ENCODE measurements at places on chromosomes 3 and 15.

DNA sequence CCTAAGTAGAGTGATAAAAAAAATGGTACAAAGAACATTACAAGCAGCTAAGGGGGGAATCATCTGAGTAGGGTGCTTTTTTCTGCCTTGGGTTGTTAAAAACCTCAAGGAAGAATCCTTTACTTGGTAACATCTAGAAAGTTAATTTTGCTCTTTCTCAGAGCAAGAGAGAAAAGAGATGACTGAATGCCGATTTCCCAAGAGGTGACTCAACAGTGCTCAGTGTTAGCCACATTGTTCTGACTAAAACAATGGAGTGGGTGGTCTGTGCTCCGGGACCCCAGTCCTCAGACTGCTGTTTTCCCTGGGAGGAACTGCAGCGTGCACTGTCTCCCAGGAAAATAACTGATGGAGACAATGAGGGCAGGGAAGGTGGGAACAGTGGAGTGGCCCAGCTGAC is 41.1 kb upstream of the RASGRP1 start:
- no peak for DNase-seq

DNA sequence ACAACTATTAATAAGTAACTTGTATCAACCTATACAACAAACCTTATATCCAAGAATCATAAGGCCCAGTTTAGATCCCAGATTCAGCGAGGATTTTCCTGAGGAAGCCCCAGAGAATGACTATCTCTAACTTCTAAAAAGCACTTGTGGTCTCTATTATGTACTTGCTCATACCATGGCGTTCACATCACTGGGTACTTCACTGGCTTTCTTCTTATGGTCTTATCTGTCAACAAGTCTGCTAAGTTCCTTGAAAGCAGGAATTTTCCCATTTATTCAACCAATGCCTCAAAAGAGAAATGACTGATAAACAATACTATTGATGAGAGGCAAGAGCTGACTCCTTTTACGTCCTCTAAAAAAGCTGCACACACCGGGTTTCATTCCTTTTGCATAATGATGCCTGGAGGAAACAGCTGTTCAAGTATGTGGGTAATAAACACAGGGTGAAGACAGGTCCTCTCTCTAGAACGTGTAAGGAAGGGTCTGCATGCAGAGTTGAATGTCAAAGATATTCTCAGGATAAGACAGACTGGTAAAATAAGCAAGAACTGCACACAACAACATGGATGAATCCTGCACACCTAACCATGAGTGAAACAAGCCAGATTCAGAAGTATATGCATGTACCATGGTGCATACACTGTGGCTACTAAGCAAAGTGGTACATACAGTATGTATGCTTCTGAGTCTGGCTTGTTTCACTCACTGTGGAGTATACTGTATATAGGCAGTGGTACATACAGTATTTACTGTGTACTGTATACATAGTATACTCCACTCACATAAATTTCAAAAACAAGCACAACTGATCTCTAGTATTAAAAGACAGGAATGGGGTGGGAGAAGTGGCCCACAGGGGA is 408.7 kb downstream of the SHQ1 start:
- DNase-seq, result no peak

GRCh38 chr3:12405432-12406272 is 78.6 kb upstream of the TSEN2 start:
- peak; percentile 95 for DNase-seq

DNA sequence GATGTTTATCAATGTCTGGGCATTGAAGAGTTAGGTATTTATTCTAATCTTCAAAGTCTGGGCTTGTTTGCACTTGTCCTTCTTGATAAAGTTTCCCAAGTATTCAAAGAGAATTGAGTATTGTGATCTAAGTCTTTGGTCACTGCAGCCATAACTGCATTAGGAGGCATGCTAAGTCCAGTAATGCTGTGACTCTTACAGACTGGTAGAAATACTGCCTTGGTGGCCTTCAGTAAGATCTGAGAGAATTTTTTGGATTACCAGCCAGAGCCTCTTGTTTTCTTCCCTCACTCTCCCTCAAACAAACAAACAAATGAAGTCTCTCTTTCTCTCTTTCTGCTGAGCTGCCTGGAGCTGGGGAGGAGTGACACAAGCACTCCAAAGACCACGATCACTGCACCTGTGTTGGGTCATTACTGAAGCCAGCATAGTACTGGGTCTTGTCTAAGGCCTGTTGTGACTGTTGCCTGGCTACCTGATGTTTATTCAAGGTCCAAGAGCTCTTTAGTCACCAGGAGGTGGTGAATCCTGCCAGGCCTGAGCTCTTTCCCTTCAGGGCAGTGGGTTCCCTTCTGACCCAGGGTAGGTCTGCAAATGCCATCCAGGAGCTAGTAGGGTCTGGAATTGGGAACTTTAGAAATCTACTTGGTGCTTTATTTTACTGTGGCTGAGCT is 14.8 kb upstream of the RBP2 start:
- peak; percentile 7 for DNase-seq

DNA sequence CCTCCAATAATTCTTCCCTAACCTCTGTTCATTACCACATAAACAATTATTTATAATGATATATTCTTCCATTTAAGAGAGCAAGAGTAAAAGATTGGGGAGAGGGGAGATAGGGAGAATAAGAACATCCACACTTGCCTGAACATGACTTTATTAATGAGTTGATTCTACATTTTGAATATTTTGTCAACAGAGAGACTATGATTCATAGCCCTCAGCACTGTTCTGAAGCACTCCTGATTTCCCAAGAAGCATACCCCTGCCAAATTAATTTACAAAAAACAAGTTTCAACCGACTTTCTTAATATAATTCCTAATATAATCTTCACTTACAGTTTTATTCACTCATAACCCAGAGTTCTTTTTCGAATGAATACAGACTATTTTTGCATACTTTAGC is 828.8 kb downstream of the ROBO2 start:
- peak; percentile 51 for DNase-seq

GRCh38 chr3:169541528-169541927 is 122.0 kb downstream of the MECOM start:
- DNase-seq, result no peak

DNA sequence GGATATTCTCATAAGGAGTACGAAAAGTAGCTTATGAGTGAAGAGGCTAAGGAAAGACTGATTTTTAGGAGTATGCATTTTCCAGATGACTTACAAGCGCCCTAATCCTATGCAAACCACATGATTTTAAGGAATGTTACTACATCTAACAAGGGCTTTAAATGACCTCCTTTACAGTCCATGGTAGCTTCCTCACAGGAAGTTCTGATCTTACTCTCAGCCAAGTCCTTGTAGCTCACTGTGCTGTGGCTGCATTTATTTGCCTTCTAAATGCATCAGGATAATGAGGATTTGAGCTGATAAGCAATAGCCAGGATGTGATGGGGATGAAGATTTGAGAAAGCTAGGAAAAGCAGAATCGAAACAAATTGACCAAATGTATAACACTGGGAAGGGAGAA is 896.0 kb downstream of the MCTP2 start:
- DNase-seq, result no peak

DNA sequence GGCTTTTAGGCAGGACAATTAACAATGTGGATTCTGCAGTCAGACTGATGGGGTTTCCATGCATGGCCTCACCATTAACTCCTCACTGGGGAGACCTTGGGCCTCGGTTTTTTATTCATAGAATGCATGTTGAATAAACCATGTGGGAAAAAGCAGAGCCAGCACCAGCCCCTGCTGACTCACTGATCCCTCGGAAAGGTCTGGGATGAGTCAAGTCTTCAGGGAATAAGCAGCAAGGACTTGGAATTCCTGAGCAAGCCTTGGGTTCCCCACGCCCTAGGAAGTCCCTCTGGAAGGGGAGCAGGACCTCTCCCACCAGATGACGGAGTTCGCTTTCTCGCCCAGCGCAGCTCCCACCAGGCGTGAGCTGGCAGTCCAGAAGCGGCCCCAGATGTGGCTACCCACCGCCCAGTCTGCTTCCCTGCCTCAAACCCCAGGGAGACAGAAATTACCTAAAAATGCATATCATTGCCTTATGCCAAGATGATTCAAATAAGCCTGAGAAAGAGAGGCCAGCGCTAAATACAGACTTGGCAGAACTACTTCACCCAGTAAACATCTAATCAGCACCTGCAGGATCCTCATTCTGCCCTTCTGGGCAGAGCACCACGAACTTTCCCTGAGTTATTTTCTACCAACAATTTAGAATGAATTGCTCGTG is 45.4 kb downstream of the BTD start:
- peak; percentile 97 for DNase-seq

- no peak for DNase-seq
Measured at GRCh38 chr15:28017423-28017924, 81.6 kb downstream of the OCA2 start.

- DNase-seq, result no peak
Measured at GRCh38 chr3:25040748-25041147, 387.3 kb upstream of the RARB start.

GRCh38 chr3:190495796-190496195 is 18.1 kb upstream of the IL1RAP start:
- no peak for DNase-seq

DNA sequence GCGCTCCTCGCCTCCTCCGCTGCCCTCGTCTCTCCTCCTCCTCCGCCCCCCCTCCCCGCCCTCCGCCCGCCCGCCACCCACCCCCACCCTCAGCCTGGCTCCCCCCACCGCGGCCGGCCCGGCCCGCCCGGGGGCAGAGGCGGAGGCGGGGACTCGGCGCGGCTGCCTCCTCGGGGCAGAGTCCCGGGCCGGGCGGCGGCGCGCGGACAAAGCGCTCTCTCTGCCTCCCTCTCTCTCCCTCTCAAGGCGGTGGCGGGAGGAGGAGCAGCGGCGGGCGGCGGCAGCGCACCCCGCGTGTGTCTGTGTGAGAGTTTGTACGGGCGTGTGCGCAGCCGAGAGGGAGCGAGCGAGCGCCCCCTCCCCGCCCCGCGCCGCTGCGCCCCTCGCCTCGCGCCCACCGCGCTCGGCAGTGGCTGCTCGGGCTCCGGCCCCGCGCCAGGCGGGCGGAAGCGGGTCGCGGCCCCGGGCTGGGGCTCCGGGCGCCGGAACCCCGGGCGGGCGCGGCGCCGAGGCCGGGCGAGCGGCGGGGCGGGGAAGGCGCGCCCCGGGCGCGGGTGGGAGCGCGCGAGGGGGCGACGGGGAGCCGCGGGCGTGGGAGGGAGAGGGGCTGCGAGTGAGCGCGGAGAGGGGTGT is at the start of gene IGF2BP2:
TSS of gene IGF2BP2 (minus strand) at position 37 of the 633 bp plus-strand sequence. CDS start 82 bp downstream, outside the sequence.
- peak; percentile 78 for DNase-seq

- no peak for DNase-seq
Measured at GRCh38 chr3:51436998-51437639, 46.0 kb downstream of the RBM15B start.

DNA sequence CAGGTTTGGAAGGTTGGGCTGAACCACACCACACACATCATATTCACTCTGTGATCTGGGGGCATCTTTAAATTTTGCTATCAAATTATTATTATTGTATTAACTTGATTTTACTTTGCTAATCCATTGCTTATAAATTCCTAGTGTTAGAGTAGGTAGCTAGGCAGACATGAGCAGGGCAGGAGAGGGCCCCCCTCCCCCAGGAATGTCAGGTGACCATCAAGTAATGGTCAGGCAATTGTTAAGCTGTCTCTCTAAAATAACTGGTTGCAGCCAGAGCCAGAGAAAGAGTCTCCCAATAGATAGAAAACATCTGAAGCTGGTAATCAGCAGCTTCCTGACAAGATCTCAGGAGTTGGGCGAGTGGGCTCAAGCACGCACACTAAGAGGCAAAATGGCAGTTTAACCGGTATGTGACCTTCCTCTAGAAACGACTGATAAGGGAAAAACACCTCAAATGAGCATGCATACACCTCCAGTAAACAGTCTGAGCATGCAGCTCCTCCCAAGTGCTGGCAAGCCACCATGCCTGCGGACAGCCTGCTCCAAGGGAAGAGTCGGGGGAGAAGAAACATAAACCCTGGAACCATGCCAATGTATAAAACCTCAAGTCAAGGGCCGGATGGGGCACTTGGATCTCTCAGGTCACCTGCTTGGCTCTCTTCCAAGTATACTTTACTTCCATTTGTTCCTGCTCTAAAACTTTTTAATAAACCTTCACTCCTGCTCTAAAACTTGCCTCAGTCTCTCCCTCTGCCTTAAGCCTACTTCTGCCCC is 3.1 kb upstream of the CXCR6 start:
- DNase-seq, result no peak

DNA sequence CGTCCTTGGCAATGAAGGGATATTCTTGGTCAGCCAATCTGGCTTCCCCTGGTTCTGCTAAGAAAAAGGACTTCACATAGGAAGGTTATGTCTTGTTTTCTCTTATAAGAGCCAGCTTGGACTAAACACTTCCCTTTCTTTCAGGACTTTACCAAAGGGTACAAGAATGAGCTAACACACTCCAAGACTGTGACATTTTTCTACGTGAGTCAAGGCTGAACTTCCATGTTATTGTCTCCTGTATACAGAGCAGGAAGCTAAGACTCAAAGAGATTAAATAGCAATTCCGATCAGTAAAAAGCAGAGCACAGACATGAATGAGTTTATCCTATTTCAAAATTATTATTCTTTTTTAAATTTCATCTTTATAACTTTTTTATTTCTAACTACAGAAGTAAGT is 63.3 kb upstream of the STT3B start:
- DNase-seq, result no peak

- no peak for DNase-seq
Measured at GRCh38 chr3:193851941-193852674, 259.1 kb downstream of the OPA1 start.

DNA sequence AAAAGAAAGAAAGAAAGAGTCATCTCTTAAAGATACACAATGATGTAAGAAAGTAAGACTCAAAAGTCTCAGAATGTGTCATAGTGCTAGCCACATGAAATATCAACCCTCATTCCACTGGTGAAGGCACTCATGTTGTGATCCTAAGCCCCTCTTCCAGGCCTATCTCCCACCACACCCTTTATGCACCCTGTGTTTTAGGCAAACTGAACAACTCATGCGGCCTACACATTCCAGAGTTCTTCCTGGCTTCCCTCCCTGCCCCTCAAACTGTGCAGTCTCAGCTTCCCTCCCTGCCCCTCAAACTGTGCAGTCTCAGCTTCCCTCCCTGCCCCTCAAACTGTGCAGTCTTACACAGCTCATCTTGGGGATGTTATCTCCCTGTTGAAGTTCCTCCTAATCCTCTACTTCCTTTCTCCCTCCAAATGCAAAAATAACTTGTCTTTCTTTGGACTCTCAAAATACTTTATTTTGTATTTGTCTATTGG is 69.0 kb upstream of the FNDC3B start:
- no peak for DNase-seq

- DNase-seq, result peak; percentile 60
Measured at GRCh38 chr3:129003578-129004112, 2.5 kb downstream of the EFCC1 start.

Measured in MCF 10A (cell line).